ENCODE measurements at places on chromosomes 5 and 9.
A peak's percentile ranks its signal among the peaks of the same experiment; 100 is the strongest.

DNA sequence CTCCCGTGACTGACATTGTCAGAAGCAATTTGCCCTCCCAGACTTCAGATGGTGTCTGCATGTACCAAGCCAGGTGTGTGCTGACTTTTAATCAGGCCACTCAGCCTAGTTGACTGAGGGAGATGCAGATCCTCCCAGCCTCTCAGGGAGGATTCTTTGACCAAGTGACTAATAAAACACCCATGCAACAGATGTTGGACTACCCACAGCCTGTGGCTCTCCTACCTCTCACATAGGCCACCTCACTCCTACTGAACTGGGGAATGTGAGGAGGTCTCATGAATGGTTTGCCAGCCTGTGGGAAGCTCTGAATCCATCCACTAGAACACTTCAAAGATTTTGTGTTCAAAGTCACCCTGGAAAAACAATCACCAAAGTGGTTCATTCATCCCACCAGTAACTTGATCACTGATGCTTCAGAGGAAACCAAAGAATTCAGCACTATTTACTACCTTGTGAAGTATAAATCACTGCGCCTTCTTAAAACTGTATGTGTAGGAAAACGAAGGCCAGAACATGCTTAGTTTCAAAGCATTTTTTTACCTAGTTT lies 80.1 kb downstream of the ESM1 start:
- DNase-seq = no peak

DNA sequence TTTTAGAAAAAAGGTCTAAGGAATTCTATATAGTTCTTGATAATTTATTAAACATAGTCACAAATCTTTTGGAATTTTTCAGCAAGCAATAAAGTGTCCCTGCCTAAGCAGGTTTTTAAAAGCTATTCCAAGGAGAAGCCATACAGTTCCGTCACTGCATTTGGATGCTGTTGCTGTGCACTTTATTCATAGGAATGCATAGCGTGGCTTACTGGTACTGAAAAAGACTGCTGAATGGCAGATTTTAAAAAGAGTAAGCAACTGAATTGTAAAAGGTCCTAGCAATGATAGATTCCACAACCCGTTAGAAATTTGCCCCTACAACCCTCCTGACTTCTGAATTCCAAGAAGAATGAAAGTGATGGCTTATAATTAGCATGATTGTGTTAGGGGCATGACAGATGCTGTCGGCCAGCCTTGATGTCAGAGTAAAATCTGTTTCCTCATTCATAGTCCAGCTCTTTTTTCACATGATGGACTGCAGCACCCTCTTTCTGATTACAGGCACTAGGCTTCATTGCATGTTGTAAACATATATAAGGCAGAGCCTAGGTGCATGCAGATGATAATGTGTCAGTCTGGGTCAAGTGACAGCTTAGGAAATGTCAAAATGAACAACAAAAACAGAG lies 227.0 kb downstream of the PDE4D start:
- no peak for DNase-seq

DNA sequence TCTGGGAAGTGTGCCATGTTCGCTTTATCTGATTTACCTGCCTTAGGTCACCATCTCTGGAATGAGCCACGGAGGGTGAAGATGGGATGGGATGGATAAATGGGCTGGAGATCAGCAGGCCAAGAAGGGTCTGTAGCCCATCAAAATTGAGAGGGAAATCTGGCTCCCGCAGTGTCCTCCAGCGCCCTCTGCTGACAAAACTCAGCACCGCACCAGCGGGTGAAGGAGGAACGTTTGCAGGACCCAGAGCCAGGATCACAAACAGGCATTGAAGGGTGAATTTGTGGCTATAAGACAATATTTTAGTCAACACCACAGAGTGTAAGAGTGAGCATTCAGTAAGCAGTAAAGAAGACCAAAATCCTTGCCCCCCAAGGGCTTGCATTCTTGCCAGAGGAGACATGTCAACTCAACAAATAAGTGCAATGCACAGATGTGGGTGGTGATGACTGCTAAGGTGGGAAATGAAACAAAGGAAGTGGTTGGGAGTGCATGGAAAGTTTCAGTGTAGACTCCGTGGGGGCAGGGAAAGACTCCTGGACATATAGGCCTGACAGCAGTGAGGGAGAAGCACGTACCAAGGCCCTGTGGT lies 124.4 kb downstream of the TENT4A start:
- DNase-seq = no peak

DNA sequence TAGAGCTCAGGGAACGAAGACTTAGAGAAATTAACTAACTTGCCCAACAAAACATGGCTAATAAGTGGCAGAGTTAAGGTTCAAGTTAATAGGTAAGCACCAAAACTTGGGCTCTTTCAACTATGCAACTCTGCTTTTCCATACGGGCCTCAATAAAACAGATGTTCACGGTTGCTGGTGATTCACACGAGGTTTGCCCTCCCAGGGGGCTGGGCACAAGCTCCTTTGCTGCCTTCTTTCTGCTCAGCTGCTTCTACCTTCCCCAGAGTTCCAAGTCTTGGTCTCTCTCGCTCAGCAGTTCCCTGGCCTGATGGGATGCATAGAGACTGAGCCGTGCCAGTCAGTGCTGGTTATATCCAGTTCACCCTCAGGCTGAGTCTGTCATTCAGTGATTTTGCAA lies 217.9 kb downstream of the SREK1 start:
- DNase-seq = no peak

DNA sequence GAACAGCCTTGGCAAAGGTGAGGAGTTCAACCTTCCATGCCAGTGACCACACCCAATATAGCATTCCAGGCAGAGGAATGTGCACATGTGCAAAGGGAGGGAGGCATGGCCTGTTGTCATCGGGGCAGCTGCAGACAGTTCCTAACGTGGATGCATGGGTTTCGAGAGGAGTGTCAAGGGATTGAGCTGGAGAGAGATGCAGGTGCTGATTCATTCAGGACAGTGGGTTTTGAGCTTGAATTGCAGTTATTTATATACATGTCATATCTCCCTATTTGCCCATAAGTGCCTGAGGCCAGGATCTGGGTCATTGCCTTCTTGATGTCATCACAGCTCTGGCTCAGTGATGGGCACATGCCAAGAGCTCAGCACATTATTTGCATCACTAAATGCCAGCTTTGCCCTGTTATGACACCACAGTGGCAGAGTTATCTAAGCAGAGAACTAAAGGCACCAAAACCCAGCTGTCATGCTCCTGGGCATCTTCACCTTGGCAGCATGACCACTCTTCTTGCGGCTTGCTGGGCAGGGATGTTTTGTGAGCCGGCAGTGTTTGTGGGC lies 278.0 kb downstream of the NTRK2 start:
- no peak for DNase-seq

GRCh38 chr5:149447373-149448367 lies 68.6 kb upstream of the IL17B start:
- DNase-seq = no peak

GRCh38 chr5:180605554-180606214 lies 14.4 kb upstream of the SCGB3A1 start:
- peak; percentile 17 for DNase-seq

- DNase-seq = no peak
These were observed 1143.8 kb downstream of the MAT2B start for GRCh38 chr5:164649266-164649665.

DNA sequence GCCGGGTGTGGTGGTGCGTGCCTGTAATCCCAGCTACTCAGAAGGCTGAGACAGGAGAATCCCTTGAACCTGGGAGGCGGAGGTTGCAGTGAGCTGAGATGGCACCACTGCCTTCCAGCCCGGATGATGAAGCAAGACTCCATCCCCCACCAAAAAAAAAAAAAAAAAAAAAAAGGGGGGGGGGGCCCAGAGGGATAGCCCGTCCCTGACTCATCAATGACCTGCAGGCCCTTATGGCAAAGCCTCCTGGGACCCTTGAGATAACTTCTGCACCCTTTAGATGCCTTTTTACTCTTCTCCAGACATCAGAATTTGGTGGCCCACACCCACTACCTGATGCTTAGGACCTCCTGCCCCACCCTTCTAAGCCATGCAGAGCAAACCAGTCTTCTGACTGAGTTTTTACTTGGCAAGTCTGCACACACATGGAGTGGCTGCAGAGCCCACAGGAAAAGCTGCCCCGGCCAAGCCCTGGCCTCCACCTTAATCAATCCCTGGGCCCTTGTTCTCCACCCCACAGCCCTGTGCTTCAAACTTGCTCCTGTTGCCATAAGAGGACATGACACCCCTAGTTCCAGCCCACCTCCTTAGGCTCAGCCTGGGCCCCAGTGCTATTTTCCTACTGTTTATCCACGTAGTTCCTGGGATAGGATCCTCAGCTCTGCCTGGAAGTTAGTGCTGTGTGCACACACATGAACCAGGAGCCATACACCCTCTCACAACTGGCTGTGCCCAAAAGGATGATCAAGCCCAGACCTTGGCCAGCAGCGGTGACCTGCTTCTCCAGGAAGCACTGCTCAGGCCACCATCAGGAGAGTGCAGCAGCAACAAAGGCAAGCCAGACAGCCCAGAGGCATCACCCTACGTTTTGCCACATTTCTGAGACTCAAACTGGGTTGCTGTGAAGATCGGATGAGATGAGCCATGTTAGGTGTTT lies 5.1 kb downstream of the MGAT1 start:
- no peak for DNase-seq

DNA sequence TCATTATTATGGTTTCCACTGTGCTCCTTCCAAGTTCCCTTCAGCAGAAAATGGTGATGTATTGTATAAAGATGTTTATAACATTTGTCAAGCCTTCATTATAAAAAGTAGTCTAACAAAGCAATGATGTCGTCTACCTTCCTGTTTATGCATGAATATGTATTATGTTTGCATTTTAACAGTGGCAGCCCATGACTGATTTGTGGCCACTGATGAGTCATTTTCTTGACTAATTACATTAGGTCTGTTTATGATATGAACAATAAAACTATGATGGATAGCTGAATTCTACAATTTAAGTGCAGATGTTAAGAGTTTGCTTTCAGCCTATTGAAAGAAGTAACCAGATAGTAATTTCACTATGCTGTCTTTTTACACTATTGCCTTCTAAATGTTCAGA lies 75.4 kb upstream of the ADAMTS19 start:
- no peak for DNase-seq

GRCh38 chr9:96217754-96218693 lies 84.0 kb downstream of the HSD17B3 start:
- DNase-seq = no peak

GRCh38 chr9:131937451-131937850 lies 142.2 kb downstream of the MED27 start:
- DNase-seq = no peak

GRCh38 chr5:56281489-56282165 lies 48.5 kb upstream of the ANKRD55 start:
- DNase-seq = no peak

- no peak for DNase-seq
These were observed 12.8 kb downstream of the EXOC3 start for GRCh38 chr5:455806-456205.

DNA sequence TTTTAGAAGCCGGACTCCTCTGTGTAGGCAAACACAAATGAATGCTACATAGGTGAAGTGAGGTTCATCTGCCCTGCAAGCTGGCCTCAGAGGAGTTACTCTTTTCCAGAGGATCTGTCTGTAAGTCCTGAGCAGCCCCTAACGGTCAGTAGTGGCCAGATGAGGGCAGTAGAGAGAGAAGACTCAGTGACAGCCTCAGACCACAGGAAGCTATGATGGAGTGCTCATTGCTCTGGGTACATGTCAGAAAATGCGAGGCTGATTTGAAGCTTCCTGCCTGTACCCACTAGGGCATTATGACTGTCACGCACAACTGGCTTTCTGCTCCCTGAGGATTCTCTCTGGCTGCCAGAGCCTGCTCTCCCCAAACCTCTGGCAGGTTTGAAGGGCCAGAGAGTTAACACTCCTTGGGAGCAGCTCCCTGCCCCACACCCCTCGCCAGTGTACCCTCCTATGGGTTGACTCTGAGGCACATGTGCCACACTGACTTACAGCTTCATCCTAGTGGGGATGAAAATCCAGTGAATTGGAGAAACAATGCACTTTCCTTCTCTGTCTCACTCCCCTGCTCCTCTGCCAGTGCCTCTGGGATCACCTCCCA lies 141.5 kb downstream of the GABRG2 start:
- DNase-seq = no peak

DNA sequence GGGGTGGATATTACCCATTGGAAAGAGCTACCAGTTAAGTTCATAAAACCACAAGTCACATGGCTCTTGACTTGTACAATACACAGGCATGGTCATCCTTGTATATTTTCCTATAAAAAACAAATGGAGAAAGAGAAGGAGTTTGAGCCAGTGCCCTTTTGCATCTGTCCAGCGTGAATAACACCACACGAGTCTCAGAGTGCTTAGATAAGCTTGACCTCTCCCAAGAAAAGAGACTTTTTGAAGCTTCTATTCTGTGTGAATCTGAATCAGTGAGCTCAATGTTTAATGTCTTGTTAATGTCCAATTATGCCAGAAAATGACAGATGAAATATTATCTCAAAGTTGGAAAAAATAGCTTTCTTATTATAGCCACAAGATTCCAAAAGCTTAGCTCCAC lies 30.9 kb upstream of the LPAR1 start:
- DNase-seq = peak; percentile 23

DNA sequence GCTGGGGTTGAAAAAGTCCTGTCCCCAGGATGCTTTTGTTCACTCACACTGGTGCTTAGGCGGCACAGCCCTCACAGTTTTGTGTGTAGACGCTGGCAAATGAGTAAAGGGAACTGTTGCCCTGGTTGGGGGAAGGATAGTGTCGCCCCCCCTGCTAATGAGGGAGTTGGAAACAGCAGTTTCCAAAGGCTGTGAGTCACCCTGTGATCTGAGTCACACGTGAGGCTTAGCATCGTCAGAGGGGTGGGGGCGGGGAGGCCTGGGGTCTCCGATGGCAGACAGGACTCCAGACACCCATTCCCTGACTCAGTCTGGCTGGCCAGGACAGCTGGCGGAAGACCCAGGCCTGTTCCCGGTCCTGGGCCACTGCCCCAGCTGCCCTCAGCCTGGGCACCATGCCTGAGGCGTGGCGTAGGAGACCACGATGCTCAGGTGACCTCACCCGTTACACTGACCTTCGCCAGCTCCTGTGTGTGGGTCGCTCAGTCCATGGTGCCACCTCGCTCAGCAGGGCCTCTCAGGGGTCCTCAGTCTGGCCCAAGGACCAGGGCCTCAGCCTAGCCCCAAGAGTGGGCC lies 2.9 kb downstream of the DNAJB5 start:
- DNase-seq = peak; percentile 61

DNA sequence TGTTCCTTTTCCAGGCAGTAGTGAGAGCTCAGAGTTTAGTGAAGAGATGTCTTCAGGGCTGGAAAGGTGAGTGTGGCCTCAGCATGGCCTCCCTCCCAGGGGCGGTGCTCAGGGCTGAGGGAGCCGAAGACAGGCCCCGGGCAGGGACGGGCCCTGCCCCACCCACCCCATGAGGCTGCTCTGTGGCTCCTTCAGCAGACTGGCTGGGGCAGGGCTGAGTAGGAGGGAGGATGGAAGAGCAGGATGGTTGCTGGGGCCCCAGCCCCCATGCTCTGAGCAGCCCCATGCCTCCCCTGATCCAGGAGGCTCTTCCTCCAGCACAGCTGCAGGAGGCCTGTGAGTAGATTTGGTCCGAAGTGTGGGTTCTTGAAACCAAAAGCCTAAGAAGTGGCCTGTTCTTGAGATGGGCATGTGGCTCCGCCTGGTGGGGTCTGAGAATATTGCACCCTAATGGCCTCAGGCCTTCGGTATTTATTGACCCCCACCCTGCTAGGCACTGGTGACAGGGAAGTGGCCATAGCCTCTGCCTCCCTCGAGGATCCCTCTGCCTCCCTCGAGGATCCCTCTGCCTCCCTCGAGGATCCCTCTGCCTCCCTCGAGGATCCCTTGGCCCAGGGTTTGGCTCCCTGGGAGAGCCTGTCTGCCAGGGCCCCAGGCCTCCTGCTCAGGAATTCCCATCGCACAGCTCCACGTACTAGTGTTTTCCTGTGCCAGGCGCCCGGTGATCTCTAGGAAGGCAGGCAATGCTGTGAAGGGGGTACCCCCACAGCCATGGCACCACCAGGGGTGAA lies 65.4 kb upstream of the GARNL3 start:
- peak; percentile 45 for DNase-seq

- DNase-seq = no peak
These were observed 5.2 kb downstream of the EPB41L4B start for GRCh38 chr9:109315480-109316206.
